NCI-H1105 treated with DMSO at 0.1 percent for 48 hours (cell line): ENCODE measurements at places on chromosomes 1 and 21.

GRCh38 chr1:178091986-178092745 is 1.7 kb upstream of the RASAL2 start:
- no peak for DNase-seq

- DNase-seq: no peak
These were observed 1.8 kb downstream of the MFN2 start for GRCh38 chr1:11982010-11982392.

DNA sequence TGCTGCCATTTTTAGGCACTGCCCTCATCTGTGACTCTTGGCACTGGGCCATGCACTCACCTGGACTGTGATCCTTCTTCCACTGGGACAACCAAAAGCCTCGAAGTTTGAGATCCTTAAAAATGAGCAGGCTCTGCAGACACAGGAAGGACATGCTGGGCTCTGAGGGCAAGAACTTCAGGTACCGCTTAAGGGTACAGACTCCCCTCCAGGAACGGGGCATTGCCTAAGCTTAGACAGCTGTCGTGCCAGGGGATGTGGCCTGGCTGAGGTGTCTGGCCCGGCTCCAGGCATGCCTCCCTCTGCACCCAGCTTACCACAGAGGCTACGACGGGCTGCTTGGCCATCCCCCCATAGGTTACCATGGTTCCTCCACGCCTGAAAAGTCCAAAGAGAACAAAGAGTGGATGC is 14.2 kb upstream of the SRSF4 start:
- peak; percentile 72 for DNase-seq

DNA sequence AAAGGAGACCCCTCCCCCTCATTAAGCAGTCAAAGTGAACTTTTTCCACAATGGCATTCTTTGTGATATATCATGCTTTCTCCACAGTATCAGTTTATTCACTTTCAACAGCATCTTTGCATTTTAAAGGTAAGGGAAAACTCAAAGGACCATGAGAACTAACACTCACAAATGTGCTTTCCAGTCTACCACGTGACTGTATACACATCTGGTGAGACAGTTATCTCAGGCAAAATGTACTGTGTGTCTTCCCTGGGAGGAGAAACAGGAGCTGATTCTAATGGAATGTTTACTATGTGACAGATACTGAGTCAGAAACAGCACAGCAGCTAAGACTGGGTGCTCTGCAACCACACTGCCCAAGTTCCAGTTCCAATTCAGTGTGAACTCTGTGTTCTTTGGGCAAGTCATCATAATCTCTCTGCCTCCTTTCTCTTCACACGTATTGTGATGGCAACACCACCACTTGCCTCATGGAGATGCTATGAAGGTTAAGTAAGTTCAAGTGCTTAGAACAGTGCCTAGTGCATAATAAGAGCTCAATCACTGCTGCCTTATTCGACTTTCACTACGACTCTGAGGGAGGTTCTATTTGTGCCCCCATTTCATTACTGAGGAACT is 79.0 kb downstream of the SLC45A1 start:
- no peak for DNase-seq

DNA sequence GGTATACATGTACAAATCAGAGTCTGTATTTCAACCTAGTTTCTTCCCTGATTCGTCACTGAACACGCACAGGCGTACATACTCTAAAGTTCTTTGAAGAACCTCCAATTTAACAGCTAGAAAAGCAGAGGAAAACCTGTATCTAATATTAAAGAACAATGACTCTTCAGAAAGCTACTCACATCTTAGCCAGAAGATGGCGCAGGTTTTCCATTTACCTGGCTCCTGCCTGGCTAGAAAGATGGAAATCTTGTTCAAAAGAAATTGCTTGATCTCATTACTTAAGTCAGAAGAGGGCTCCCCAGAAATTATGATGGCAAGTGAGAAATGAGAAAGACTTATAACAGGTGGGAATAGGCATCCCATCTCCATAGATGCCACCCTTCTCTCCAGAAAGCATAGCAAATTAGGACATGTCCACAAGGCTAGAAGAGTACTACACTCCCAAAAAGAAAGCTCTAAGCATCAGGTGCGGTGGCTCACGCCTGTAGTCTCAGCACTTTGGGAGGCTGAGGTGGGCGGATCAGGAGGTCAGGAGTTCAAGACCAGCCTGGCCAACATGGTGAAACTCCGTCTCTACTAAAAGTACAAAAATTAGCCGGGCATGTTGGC is 19.0 kb upstream of the L1TD1 start:
- peak; percentile 63 for DNase-seq

DNA sequence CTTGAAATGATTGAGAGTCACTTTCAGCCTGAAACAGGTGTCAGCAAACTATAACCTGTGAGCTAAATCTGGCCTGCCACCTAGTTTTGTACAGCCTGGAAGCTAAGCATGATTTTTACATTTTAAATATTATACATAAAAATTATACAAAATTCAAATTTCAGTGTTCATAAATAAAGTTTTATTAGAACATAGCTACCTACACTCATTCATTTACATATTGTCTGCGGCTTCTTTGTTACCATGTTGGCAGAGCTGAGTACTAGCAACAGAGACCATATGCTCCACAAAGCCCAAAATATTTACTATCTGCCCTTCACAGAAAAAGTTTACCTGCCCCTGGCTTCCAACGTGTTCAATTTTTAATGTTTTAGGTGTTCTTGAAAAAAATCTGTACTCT is 8.0 kb upstream of the C1orf162 start:
- no peak for DNase-seq

DNA sequence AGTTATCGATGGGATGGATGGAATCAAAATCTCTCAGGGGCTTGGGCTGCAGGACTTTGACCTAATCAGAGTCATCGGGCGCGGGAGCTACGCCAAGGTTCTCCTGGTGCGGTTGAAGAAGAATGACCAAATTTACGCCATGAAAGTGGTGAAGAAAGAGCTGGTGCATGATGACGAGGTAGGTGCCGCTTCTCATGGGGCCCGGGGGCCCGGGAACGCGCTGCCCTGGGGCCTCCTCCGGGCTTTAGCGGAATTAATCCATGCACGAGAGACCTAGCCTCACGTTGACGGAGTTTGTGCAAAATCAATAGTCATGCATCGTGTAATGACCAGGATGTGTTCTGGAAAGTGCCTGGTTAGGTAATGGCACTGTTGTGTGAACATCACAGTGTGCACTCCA is 43.8 kb downstream of the FAAP20 start:
- DNase-seq: no peak

GRCh38 chr1:17451731-17452130 is 12.3 kb upstream of the RCC2 start:
- no peak for DNase-seq

GRCh38 chr21:40733024-40733397 is 113.9 kb downstream of the DSCAM start:
- DNase-seq: no peak

- DNase-seq: no peak
These were observed 37.3 kb upstream of the SYT14 start for GRCh38 chr1:209900734-209901133.

DNA sequence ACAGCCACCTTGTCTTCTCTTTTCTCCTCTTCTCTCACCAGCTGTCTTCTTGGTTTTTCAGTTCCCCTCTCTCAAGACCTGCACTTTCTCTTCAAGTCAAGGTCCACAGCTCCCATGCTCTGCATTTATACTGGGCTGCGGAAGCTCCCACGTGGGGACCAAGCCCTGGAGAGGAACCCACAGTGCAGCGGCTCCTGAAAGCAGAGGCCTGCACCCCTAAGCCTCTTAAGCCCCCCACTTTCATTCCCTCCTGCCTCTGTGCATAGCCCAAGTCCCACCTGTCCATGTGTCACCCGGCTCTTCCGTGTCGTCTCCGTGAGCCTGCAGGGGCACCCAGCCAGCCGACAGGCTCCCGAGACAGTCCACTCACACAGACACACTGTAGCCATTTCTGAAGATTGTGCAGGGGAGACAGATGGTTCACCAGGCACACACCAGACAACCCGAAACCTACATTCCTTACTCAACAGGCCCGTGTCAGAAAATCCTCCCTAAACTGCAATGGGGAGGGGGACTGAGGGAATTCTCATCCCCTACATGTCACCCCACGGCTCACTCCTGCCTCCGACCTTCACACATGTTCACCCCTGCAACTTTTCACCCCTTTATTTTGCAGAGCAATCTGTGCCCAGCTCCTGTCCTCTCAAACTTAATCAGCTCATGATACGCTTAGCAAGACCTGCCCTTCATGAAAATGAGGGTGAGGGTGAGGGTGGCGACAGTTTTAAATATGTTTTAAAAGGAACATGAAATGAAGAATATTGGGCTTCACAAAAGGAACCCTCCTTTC is 6.3 kb downstream of the MX2 start:
- no peak for DNase-seq

- peak; percentile 83 for DNase-seq
These were observed at the start of gene ETNK2 for GRCh38 chr1:204151552-204152309. ETNK2 (minus strand) TSS chr1:204152044; CDS start chr1:204151852, 192 bp downstream.

- no peak for DNase-seq
These were observed 864 bp upstream of the CCDC24 start for GRCh38 chr1:43990271-43991199.

- no peak for DNase-seq
These were observed 189.3 kb upstream of the NRIP1 start for GRCh38 chr21:15254111-15254510.

DNA sequence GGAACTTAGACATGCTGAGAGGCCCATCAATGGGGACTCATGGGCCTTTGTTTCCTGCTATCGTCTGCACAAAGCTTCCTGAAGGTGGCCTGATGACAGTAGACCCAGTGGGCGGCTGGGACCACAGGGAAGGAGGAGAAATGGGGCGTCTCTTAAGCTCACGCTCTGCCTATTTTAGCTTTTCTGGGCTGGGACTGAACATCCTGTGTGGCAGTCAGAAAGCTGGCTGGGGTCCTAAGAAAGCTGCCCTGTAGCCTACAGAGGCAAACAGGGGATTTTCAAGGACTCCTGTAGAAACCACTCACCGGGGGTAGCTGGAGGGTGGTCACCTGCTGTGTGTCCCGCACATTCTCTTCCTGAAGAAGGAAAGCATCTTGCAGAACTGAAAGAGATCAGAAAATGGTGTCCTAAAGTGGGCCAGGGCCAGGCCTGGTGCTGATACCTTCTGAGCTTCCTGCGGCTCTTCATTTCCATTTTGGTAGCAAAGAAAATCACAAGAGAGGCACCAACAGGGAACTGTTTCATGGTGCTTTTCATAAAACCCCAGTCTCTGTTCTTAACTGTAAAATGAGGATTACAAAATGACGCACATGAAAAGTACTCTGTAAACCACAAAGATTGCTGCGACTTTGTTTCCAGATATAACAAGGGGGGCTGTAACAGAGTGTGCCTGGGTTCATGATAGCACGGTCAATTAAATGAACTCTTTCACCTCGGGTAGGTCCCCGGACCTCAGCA is 8.6 kb downstream of the ZNF496 start:
- no peak for DNase-seq

DNA sequence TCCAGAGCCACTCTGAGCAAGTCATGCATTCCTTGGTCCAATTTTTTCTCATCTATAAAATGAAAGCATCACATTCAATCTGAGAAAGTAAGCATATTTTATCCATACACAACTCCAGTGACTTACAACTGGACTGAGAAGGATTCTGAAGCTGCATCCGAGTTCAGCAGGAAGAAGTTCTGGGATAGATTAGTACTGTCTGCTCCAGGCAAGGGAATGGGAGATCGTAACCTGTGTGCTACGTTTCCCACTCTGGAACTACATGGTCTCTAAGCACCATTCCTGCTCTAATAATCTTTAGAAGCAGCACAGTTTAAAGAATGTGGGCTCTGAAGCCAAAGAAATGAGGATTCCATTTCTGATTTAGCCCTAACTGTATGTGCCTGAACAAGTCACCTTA is 79.4 kb downstream of the LACTBL1 start:
- DNase-seq: no peak

DNA sequence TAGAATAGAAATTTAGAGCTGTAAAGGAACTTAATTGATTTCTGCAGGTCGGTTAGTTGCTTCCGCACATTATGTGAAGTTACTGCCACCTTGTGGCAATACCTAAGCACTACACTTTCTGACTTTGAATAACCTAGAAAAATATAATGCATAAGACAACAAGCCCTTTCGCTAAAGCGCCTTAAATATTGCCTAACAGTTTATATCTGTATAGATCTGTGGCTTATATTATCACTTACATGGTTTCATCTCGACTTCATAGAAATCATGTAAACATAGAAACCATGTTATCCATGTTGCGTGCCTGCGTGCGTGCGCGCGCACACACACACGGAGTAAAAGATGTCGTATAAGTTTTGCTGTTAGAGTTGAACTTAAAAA is 10.9 kb upstream of the IFI16 start:
- DNase-seq: peak; percentile 84

DNA sequence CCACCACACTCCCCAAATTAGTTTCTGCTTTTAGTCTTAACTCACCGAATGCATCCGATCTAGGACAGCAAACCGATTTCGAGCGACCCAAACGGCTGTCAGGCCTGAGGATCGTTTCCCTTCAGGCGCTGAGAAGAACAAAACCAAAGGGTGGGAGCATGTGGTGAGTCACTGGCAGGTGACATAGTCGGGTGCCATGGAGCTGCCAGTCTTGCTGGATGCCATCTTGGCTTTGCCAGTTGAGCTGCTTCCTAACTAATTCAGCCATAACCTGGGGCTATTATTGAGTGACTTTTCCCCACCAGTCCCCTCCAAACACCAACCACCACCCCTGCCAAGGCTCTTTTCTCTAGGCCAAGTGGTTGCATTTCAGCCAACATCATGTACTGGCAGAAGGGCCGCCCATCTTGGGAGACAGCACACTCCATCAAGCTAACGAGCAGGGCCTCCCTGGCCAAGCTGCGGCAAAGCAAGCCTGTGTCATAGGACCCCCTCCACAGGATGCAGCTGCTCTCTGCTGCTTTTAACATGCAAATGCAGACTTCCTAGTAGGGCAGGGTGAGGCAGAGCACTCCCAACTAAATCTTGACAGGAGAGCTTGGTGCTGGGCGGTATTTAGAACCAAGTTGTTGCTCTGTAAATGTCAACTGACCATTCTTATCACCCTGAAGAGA is 22.3 kb upstream of the PEX19 start:
- DNase-seq: no peak

DNA sequence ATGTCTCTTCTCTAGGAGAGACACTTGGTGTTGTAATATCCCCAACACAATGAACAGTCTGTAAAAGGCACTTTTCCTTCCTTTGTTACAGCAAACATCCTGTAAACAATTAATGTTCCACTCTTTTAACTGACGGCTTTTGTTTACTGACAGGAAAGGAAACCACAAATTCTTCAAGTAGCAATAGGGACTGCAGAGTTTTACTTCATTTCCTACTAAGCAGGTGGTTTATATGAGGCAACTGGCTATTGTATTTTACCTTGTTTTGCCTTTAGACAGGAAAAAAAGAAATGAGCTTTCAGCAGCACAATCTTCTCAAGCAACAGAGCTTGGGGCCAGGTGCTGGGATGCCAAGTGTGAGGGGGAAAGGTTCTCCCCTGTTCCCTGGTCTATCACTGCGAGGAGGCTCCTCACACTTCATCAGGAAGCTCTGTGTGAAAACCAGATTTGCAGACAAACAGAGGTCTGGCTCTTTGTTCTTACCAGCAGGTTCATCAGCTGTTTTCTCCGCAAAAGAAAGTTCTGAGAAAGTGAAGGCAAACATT is 51.2 kb downstream of the SIPA1L2 start:
- peak; percentile 11 for DNase-seq

DNA sequence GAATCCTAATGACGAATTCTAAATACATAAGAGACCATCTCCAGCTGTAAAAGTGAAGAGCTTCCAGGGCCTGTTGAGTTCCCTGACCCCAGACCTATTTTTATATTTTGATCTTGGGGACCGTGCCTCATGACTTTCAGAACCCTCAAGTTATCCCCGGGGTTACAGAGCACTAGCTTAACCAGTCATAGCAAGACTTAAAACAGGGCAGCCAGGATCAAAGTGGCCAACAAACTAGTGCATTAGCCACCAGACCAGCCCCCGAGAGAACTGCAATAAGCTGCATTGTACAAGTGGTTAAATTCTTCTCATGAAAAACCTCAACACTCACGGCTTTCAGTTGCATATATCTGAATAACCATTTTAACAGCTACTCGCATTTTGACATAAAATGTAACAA is 183.0 kb downstream of the BARHL2 start:
- DNase-seq: no peak
